ENCODE measurements at places on chromosomes 11 and 22.
A peak's percentile ranks its signal among the peaks of the same experiment; 100 is the strongest.

DNA sequence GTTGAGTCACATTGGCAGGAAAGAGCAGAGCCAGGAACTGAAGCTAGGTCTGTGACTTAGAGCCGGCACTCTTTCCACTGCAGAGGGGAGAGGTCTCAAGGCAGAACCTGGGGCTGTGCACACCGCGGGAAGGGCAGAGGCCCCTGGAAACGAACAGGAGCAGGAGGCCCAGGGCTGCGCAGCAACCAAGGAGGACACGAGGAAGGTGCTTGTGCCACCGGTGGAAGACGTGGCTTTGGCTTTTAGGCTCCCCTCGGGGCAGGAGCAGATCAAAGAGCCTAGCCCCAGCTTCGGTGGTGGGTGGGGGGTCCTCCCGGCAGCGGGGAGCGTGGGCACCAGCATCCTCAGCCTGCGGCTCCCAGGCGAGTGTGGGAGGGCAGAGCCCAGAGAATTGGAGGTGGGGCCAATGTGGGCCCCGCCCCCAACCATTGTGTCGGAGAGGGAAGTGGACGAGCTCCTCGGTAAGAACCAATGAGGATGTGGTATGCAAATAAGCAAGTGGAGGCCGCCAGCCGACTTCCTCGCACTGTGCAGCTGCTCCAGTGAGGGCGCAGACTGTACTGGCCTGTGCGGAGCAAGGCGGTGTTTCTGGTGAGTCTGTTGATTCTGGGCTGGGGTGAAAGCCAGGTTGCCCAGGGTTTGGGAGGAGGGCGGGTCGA, at the start of gene CCDC116:
TSS of gene CCDC116 (plus strand) at position 524 of the 659 bp plus-strand sequence. CDS start 422 bp downstream, outside the sequence.
- peak; percentile 64 for DNase-seq

DNA sequence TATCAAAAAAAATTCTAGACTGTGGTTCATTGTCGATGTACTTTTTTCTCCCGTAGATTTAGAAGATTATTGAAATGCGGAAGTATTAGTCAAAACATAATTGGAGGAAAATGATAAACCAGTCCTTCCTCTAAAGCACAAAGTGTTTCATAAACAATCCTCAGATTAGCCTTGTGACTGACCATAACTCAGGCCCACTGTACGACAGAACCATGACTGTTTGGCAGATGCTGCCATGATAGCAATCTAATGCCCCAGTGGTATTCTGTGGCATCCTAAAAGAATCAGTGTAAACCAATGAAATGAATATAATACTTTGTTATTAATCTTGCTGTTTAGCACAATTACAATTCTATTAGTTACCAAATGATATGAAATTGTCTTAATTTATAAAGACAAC, 127.0 kb upstream of the CTSC start:
- no peak for DNase-seq

DNA sequence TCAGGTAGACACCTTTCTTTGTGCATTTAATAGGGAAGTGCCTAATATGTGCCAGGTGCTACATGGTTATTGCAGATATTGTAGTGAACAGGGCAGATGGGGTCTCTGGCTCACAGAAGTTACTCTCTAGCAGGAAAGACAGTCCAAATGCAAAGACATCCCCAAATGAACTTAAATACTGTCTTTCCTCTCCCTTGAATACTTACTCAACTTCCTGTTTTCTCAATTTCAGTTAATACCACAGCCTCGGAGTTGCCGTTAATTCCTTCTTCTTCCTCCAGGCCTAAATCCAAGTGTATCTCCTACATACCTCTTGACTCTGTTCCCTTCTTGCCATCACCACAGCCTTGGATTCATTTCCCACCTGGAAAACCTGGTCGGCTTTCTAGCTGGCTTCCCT, 134.3 kb upstream of the SESN3 start:
- no peak for DNase-seq

DNA sequence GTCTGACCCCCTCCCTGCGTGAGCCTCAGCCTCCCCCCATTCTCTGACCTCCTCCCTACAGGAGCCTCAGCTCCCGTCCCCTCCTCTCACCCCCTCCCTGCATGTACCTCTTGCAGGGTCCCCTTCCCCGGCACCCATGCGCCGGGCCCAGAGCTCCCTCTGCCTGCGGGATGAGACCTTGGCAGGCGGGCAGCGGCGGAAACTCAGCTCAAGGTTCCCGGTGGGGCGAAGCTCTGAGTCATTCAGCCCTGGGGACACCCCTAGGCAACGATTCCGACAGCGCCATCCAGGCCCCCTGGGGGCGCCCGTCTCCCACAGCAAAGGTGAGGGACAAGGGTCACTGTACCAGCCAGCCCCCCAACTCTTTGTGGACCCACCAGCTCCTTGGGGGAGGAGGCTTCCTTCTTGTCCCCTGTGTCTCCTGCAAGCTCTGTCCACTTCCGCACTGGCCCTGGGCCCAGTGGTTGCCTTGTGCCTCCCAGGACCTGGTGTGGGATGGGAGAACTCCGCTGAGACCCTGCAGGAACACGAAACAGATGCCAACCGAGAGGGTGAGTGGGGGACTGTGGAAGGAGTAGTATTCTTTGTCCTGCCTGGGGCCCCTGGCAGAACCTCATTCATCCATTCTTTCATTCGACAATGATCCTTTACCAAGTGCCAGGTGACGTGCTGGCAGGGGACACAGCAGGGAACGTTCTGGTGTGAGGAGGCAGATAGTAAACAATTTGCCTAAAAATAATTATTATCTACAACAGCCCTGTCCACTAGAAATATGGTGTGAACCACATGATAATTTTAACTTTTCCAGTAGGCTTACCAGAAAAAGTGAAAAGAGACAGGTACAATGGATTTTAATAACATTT, 3.7 kb upstream of the RPS6KA4 start:
- DNase-seq = peak; percentile 28

DNA sequence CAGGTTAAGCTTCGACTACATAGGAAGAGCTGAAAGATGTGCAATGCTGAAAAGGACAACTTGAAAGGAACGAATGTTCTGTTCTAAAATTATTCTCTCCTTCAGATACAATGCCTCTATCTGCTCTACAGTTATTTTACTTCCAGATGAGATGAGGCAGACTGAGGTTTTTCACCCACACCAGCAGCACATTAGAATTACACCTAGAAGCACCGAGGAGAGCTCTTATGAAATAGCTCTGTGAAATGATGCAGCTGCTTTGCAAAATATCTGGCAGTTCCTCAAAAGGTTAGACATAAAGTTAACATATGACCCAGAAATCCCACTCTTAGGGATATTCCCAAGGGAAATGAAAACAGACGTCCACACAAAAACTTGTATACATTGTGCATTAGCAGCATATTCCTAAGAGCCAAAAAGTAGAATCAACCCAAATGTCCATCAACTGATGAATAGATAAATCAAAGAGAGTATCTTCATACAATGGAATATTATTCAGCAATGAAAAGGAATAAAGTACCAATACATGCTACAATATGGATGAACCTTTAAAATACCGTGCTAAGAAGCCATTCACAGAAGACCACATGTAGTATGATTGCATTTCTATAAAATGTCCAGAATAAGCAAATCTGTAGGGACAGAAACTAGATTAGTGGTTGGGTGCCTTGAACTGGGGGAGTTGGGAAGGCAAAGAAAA, 34.5 kb downstream of the WT1 start:
- DNase-seq = no peak

DNA sequence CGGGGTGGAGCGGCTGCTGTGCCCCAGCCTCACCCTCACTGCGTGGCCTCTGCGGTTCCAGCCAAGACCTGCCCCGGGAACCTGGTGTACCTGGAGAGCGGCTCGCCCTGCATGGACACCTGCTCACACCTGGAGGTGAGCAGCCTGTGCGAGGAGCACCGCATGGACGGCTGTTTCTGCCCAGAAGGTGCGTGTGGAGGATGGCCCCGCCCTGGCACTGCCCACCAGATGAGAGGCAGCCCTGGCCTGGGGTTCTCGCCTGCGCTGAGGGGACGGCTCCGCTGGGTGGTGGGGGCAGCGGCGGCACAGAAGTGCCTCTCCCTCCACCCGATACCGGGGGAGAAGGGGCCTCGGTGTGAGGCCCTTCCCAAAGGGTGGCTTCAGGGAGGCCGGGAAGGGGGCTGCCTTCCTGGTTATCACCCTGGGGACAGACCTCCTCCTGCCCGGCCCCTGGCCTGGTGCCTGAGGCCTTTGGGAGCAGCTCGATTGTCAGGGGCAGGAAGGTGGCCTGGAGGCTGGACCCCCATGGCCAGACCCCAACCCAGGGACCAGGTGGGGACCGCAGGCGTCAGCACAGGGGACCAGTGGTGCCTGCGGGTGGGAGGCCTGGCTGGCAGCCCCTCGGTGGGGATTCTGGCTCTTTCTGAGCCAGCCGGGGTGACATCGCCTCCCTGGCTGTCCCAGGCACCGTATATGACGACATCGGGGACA, 7.1 kb downstream of the MUC2 start:
- no peak for DNase-seq

DNA sequence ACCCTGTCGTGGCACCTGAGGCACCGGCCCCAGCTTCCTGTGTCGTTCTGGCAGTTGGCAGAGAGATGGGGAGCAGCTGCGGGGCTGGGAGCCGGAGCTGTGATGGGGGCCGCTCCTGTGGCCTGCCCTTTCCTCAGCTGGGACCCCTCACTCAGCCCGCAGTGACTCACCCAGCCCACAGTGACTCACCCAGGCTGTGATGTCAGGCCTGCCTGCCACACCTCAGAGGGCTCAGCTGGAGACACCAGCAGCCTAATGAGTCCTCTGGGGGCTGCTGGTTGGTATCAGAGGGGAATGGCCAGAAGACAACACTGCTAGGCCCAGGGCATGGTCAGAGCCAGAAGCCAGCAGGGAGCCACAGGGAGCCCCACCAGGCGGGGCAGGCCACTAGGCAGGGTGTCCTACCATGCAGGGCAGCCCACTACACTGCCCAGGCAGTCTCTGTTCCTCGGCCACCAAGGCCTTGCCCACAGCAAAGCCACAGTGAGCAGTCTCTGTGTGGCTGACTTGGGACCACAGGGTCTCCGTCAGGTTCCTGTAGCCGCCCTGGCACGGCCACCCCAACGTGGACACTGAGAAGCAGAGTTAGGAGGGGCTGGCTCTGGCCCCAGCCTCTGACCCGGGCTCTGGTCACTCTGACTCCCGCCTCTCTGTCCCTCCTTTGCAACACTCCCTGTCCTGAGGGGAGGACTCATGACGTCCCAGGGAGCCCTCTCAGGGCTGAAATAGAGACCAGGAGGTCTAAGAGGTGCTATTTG, 4.2 kb upstream of the FXYD2 start:
- peak; percentile 89 for DNase-seq

- DNase-seq = peak; percentile 19
These were observed 54.7 kb upstream of the TCF20 start for GRCh38 chr22:42324990-42325710.

- DNase-seq = peak; percentile 28
These were observed 26.2 kb downstream of the OR2AG2 start for GRCh38 chr11:6745465-6746015.

DNA sequence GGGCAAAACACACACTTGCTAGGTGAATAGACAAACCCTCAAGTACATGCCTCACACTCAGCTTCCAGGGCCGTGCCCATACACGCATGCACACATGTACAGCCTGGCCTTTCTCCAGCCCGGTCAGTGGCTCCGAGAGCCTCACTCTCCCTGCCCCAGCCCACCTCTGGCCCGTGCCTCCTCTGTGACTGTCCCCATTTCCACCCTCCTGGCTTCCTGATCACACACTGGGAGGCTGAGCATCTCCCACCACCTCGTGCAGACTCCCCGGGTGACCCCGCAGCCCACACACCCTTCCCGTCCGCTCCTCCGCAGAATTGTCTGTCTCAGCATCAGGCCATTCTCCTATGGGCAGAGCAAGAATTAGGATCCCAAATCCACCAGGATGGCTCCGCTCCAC, 634.1 kb downstream of the TBC1D22A start:
- DNase-seq = no peak

- DNase-seq = no peak
These were observed 6.6 kb downstream of the DGCR2 start for GRCh38 chr22:19115628-19116027.

DNA sequence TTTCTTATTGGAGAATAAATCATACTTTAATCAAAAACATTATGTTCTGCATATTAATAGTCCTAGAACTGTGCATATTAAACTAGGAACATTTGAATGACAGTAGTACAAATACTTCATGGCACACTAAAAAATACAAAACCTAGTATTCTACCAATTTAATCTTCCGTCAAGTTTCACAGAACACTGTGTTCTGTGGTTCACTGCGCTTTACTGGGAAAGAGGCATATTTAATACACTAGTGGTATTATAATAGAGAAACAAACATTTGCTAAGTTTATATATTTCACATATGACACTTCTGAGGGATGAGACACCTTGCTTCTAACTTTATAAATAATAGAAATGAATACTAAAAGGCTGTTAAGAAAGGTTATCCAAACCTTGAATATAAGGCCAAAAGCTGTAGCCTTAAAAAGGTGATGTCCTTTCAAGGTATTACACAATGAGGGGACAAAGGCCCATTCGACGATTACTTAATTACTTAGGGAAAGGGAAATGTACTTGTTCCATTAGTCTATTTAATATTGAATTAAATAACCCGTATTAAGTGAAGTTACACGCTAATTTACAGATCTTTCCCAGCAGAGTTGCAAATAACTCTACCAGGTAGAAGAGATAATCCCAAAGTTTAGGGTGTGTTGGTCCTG, 48.0 kb downstream of the NARS2 start:
- DNase-seq = no peak

DNA sequence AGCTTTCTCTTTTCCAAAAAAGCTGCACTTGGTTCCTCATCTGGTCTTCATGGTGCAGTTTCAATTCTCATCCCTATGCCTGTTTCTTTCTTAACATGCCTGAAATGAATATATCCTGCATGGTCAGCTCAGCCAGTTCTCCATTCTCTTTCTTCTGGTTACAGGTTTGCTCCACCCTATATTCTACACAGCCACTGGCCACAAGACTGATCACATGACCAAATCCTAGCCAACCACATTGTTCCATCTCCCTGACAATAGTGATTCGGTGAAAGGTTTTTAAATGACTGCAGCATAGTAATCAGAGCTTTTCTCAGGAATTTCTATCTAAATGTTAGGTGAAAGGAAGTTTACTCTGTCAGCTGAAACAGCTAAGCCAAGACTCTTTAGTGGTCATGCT, 891.4 kb downstream of the METTL15 start:
- DNase-seq = no peak

- DNase-seq = no peak
These were observed 1130.5 kb downstream of the BRD1 start for GRCh38 chr22:48697223-48697622.

DNA sequence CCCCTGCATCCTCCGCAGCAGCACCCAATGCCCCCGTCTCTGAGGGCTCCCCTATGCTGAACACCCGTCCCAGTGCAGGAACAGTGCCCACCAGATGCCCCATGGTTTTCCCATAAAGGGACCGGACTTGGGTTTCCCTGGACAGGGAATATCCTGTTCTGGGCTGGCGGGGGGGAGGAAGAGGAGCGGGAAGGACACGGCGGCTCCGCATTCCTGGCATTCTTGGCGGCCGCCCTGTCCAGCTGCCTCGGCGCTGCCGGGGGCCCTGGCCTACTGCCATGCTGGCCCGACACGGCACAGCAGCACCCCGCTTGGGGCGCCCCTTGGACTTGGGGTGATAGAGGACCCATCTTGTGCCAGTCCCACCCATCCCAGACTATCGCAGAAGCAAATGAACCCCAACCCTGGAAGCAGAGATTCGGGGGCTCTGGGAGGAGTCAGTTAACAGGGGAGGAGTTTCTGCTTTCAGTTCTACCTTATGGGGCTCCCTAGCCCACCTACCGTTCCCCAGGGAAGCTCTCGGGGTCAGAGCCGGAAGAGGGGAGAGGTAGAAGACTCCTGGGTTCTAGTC, 23.7 kb upstream of the CBX7 start:
- no peak for DNase-seq

- DNase-seq = no peak
These were observed 1270.6 kb downstream of the LRRC4C start for GRCh38 chr11:40188848-40189247.

- no peak for DNase-seq
These were observed 25.7 kb downstream of the MPPED2 start for GRCh38 chr11:30560206-30561106.

Measured in CD4-positive, alpha-beta T cell treated with Interleukin-6 at 100 ng/mL for 8 hours (primary cell).